ENCODE measurements at places on chromosomes 6 and 20.

DNA sequence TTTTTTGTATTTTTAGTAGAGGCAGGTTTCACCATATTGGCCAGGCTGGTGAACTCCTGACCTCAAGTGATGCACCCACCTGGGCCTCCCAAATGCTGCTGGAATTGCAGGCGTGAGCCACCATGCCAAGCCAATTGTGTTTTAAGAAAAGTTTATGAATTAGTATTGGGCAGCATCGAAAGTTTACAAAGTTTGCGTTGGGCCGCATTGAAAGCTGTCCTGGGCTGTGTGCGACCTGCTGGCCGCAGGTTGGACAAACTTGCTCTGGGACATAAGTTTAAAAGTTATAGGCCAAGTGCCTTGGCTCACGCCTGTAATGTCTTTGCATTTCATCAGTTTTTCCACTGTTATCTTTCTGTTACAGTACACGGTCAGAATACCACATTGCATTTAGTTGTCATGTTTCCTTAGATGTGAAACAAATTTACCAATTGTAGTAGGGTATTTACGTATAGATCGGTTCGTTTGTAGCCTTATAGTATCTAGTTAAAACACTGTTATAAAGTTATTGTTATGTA lies 39.5 kb downstream of the ASXL1 start:
- DNase-seq, result no peak

DNA sequence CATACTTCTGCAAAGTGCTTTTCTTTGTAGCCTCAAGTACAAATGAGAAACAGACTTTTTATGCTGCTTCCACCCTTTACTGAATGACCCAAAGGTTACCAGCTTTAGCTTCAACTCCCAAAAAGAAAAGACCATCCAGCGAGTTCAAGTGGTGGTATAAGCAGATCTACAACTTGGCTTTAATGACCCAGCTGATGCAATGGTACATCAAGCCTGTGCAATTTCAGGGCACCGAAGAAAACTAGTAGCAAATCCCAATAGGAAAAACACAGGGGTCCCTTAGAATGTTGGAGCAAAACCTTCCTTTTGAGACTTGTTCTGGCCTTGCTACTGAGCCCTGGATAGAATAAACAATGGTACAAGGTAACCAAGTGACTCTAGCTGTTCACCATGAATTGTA lies 33.8 kb downstream of the STX7 start:
- no peak for DNase-seq

GRCh38 chr20:58349570-58349969 lies 39.5 kb upstream of the VAPB start:
- no peak for DNase-seq

DNA sequence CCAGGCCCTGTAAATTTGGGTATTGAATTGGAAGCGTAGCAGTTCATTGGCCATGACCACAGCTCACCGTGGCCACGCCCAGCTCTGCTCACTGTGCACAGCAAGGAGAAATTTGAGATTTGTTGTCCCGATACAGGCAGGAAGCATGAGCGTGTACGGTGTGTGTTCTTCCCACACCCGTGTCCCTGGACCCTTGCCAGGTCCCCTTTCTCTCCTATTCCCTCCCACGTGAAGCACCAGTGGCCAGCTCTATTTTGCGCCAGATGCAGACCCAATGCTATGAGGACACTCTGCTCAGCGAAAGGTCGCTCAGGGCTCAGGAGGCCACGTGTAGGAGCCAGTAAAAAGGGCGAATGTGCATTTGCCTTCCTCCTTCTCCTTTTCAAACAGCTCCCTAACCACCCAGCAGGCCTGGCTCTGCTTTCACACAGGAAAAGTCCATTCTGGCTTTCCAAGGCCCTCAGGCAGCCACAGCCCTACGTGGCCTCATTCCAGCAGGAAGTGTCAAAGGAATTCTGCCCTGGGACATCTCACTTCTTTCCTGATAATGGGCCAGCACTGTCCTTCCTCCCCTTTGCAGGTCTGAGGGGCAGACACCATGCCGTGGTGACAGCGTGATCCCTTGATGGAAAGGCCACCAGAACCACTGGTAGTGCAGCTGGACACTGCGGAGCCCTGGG lies 499.2 kb upstream of the CDH4 start:
- no peak for DNase-seq

GRCh38 chr6:70371454-70372105 lies 41.7 kb upstream of the FAM135A start:
- no peak for DNase-seq

DNA sequence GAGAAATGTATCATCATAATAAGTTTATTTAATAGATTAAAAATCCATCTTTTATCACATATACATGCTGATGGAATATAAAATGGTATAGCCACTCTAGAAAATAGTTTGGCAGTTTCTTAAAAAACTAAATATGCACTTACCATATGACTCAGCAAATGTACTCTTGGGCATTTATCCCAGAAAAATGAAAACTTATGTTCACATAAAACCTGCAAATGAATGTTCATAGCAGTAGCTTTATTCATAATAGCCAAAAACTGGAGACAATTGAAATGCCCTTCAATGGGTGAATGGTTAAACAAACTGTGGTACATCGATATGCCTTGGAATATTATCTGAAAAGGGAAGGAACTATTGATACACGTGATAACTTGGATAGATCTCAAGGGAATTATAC lies 6.4 kb upstream of the NCOA7 start:
- no peak for DNase-seq

DNA sequence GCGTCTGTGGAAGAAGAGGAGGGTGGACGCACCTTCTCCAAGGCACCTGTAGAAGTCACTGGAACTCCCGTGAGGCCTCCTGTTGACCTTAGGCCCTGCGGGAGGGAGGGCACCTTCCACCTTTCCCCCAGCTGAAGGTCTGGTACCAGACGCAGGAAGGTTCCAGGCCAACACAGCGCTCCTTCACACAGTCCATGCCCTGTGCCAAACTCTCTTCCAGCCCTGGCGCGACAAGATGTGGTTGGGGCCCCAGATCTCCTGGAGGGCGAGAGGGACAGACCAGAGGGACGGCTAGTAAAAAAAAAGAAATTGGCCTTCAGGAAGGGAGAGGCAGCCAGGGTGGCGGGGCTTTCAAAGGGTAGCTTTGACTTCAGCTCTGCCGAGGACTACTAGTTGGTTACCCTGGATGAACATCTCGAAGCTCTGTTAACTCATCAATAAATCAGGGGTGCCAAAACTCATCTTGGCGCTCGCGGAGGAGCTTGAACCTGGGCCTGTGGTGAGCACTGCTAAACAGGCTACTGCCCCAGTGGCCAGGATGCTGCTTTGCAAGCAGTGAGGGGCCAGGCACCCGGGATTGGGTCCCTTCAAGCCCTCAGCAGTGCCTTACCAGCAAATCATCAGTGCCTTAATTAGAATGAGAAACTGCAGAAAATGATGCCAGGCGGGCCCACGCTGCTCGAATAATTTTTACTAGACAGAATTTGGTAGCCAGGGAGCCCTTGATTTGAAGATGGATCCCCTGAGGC lies 14.9 kb downstream of the AARS2 start:
- no peak for DNase-seq

DNA sequence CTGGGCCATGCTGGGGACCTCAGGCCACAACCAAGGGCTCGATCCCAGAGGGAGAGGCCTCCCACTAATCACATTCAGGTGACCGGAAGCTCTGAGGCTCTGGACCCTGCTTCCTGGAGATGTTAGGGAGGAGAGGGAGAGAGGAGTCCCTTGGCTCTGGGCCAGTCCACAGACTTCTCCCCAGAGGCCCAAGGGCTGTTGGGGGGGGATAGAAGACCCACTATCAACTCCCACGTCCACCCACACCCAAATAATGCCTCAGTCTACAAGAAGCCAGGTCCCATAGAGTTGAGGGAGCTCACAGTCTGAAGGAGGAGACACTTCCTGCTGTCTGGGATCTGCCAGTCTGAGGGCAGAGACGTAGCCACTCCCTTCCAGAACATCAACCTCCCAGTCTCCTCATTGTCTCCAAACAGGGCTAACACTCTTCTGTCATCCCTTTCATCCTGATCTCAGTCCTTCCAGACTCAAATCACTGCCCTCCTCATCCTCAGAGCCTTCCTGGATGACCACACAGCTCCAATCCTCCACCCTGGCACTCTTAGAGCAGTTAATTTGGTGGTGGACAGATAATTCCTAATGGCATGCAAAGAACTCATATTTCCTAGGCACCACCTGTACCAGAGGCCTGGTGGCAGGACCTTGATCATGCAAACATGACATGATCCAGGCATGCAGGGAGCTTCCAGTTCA lies 69.9 kb downstream of the MRPL14 start:
- DNase-seq, result no peak

Measured in stimulated activated CD8-positive, alpha-beta memory T cell treated with anti-CD3 and anti-CD28 coated beads, Interleukin-4, amount 100 ng/mL, for 1 hour (primary cell).